Osteoblast (primary cell): ENCODE measurements at places on chromosomes 11 and 22. TPM values are rescaled to one million over a fixed set of nuclear protein-coding genes. Genes with fewer than 3 reads are reported as not detected.

Gene PRSS23
- 826 and 895 TPM in 2 replicates for total RNA-seq

- H3K4me1 ChIP-seq = no peaks in the 10 kb centered on the region
- no peak overlapping the region for H3K4me3 ChIP-seq
- no peak overlapping the region for H3K27ac ChIP-seq
- no peaks in the 10 kb centered on the region for H3K36me3 ChIP-seq
Observed at GRCh38 chr11:24623121-24623520, 126.3 kb downstream of the LUZP2 start.

Gene C22orf42
- total RNA-seq = not detected in 2 replicates

Gene KCNQ1
- not detected in 2 replicates for total RNA-seq

Gene SCT
- not detected in 2 replicates for total RNA-seq

- no peak for DNase-seq
- peaks cover 11% of the 10 kb centered on the region for H3K4me1 ChIP-seq
- H3K27ac ChIP-seq = no peak overlapping the region
- peak overlapping the region; percentile 96 for H3K4me3 ChIP-seq
Observed at GRCh38 chr11:911890-912219, 1.2 kb upstream of the CHID1 start.

DNA sequence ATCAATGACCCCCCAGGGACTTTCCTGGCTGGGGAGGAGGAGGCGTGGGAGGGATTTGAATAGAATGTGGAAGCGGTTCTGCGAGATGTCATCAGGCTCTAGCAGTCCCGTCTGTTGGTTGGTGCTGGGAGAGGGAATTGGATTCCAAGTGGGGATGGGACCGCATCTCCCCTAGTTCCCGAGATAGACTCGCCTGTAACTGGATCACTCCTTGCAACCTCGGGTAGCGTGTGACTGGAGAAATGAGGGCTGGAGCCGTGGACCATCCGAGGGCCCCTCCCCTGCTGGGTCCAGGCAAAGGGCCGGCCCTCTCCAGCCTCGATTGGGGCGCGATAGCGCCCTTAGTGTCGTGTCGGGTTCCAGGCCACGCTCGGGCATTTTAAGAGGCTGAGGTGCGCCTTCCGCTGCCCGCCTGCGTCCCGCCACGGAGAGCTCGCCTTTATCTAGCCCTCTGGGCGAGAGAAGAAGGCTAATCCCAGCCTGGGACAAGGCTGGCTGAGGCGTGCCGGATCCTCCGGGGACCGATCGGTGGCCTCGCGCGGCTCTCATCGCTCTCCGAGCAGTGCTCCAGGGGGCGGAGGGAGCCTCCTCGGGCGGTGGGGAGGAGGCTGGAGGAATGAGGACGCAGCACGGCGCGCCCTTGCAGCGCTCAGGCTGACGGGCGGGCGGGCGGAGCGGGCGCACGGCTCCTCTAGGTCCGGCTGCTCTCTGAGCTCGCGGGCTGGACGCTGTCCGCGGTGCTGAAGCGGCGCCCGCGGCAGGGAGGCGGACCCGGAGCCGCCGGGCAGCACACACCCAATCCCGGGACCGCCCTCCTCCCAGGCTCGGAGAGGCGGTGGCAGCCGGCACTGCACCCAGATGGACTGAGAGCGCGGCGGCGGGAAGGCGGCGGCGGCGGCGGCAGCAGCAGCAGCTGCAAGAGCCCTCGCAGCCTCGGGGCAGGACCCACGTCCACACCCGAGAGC, 107.8 kb downstream of the OSBP2 start:
- peak overlapping the region; percentile 54 for H3K4me3 ChIP-seq
- H3K27ac ChIP-seq = no peak overlapping the region
- H3K27me3 ChIP-seq = peaks cover 16% of the 10 kb centered on the region
- H3K36me3 ChIP-seq = no peaks in the 10 kb centered on the region
- peaks cover 8% of the 10 kb centered on the region for H3K4me1 ChIP-seq
